Stimulated activated CD8-positive, alpha-beta memory T cell treated with anti-CD3 and anti-CD28 coated beads, Interleukin-4, amount 100 ng/mL, for 4 hours (primary cell): ENCODE measurements at places on chromosomes 3 and 15.

GRCh38 chr3:188197388-188197847 is 43.5 kb downstream of the LPP start:
- DNase-seq = no peak

DNA sequence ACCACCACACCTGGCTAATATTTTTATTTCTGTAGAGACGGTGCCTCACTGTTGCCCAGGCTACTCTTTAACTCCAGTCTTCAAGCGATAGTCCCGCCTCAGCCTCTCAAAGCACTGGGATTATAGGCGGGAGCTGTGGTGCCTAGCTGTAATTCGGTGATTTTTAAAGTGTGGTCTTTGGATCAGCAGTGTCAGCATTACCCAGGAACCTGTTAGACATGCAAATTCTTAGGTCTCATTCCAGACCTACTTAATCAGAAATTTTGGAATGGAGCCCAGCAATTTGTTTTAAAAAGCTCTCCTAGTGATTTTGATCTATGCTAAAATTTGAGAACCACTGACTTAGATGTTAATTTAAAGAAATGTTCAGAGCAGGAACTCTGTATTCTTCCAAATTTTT is 51.9 kb downstream of the GOLM2 start:
- DNase-seq = no peak

GRCh38 chr15:39300451-39301153 is 280.3 kb upstream of the THBS1 start:
- DNase-seq = no peak

DNA sequence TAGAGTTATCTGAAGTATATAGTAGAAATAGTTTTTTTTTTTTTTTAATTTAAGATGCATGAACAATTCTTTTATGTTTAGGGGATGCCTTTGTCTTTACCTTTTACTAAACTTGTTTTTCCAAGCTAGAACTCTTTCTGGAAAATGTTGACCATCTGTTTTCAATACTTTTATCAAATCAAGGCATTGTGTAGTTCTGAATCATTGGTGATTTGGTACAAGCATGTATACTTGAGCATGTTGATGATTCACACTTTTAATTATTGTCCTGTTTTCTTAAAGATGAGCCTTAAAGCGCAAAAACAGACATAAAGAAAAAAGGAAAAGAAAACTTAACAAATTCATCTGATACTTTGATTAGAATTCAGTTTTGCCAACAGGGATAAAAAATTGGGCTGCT is 28.3 kb downstream of the PDCD6IP start:
- no peak for DNase-seq

GRCh38 chr15:58517682-58518525 is 86.1 kb downstream of the LIPC start:
- no peak for DNase-seq

DNA sequence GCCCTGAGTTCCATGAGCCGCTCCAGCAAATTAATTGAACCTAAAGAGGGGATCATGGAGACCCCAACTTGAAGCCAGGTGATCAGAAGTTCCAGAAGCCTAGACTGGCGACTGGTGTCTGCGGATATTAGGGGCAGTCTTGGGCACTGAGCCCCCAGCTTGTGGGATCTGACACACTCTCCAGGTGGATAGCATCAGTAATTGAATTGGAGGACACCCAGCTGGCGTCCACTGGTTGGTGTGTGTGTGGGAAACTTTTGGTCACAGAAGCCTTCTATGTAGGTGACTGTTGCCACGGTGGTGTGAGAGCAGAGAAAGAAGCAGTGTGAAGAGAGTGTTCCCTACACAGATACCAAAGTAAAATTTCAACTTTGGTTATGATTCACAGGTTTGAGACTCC is 106.0 kb upstream of the ADPGK start:
- no peak for DNase-seq
